ENCODE measurements at places on chromosomes 2 and 18. TPM values are rescaled to one million over a fixed set of nuclear protein-coding genes. Genes with fewer than 3 reads are reported as not detected.

- no peak overlapping the region for H3K27ac ChIP-seq
- no peaks in the 10 kb centered on the region for H3K27me3 ChIP-seq
- no peak for DNase-seq
These were observed 34.9 kb downstream of the AKAIN1 start for GRCh38 chr18:5162111-5162510.

- H3K27ac ChIP-seq = peak overlapping the region; percentile 77
- DNase-seq = peak; percentile 78
- peaks cover 52% of the 10 kb centered on the region for H3K4me1 ChIP-seq
- no peaks in the 10 kb centered on the region for H3K27me3 ChIP-seq
These were observed 12.2 kb downstream of the TM4SF20 start for GRCh38 chr2:227366769-227367426.

- peaks cover 6% of the 10 kb centered on the region for H3K27me3 ChIP-seq
- H3K4me1 ChIP-seq = no peaks in the 10 kb centered on the region
- H3K27ac ChIP-seq = no peak overlapping the region
- no peak for DNase-seq
- H3K36me3 ChIP-seq = no peaks in the 10 kb centered on the region
These were observed 18.4 kb downstream of the GRP start for GRCh38 chr18:59238385-59238784.

Gene SLC4A3
- total RNA-seq = 2.5 TPM

Gene GPR45
- total RNA-seq = not detected

- H3K27me3 ChIP-seq = no peaks in the 10 kb centered on the region
- H3K27ac ChIP-seq = peak overlapping the region; percentile 93
- peaks cover 44% of the 10 kb centered on the region for H3K4me1 ChIP-seq
These were observed 9.6 kb downstream of the IRS1 start for GRCh38 chr2:226790011-226790410.

Gene SIX3
- total RNA-seq = not detected

Gene CCDC74A
- total RNA-seq = 15.9 TPM

GRCh38 chr2:30266051-30266621 is 34.8 kb downstream of the LBH start:
- no peaks in the 10 kb centered on the region for H3K36me3 ChIP-seq
- DNase-seq = peak; percentile 83
- peak overlapping the region; percentile 87 for H3K27ac ChIP-seq

Gene RND3
- total RNA-seq = 298 TPM

GRCh38 chr18:78790511-78790910 is 189.1 kb upstream of the SALL3 start:
- no peak overlapping the region for H3K27ac ChIP-seq
- H3K4me3 ChIP-seq = no peak overlapping the region
- H3K4me1 ChIP-seq = no peaks in the 10 kb centered on the region
- no peak for DNase-seq
- no peaks in the 10 kb centered on the region for H3K27me3 ChIP-seq
- H3K36me3 ChIP-seq = no peaks in the 10 kb centered on the region

- DNase-seq = no peak
- no peak overlapping the region for H3K4me3 ChIP-seq
- H3K36me3 ChIP-seq = no peaks in the 10 kb centered on the region
- no peak overlapping the region for H3K27ac ChIP-seq
- no peaks in the 10 kb centered on the region for H3K4me1 ChIP-seq
These were observed 131.0 kb downstream of the NFATC1 start for GRCh38 chr18:79526468-79527460.

GRCh38 chr2:74876081-74876886 is 42.4 kb downstream of the HK2 start:
- peaks cover 16% of the 10 kb centered on the region for H3K4me1 ChIP-seq
- no peak overlapping the region for H3K4me3 ChIP-seq
- peaks cover 48% of the 10 kb centered on the region for H3K36me3 ChIP-seq

GRCh38 chr2:111638274-111638877 is 245.6 kb downstream of the ANAPC1 start:
- no peak overlapping the region for H3K27ac ChIP-seq
- peaks cover 10% of the 10 kb centered on the region for H3K27me3 ChIP-seq
- no peaks in the 10 kb centered on the region for H3K4me1 ChIP-seq
- no peak overlapping the region for H3K4me3 ChIP-seq

GRCh38 chr18:48997985-48998831 is 47.4 kb upstream of the SMAD7 start:
- no peaks in the 10 kb centered on the region for H3K36me3 ChIP-seq
- no peaks in the 10 kb centered on the region for H3K27me3 ChIP-seq
- peak; percentile 99 for DNase-seq
- peaks cover 43% of the 10 kb centered on the region for H3K4me1 ChIP-seq
- H3K4me3 ChIP-seq = peak overlapping the region; percentile 26
- peak overlapping the region; percentile 99 for H3K27ac ChIP-seq

Gene DSG1
- total RNA-seq = not detected

GRCh38 chr2:11681722-11682589 is 12.0 kb upstream of the NTSR2 start:
- peaks cover 50% of the 10 kb centered on the region for H3K27me3 ChIP-seq
- no peak overlapping the region for H3K4me3 ChIP-seq
- H3K27ac ChIP-seq = no peak overlapping the region
- no peaks in the 10 kb centered on the region for H3K36me3 ChIP-seq

Gene CCBE1
- 53.0 TPM for total RNA-seq

GRCh38 chr2:232576995-232577394 is 26.5 kb downstream of the EIF4E2 start:
- peak overlapping the region; percentile 51 for H3K27ac ChIP-seq
- peaks cover 26% of the 10 kb centered on the region for H3K36me3 ChIP-seq
- peaks cover 19% of the 10 kb centered on the region for H3K4me1 ChIP-seq
- no peaks in the 10 kb centered on the region for H3K27me3 ChIP-seq

GRCh38 chr2:176130147-176130956 is 847 bp downstream of the HOXD8 start:
- peak overlapping the region; percentile 78 for H3K4me3 ChIP-seq
- H3K27ac ChIP-seq = peak overlapping the region; percentile 56
- peaks cover 25% of the 10 kb centered on the region for H3K4me1 ChIP-seq

Gene FAP
- total RNA-seq = 582 TPM

Gene DNAJC5G
- not detected for total RNA-seq

GRCh38 chr2:237222601-237223041 is 136.9 kb downstream of the COPS8 start:
- no peaks in the 10 kb centered on the region for H3K36me3 ChIP-seq
- H3K4me1 ChIP-seq = peaks cover 49% of the 10 kb centered on the region
- no peaks in the 10 kb centered on the region for H3K27me3 ChIP-seq
- H3K27ac ChIP-seq = peak overlapping the region; percentile 95

Gene TNFAIP6
- 43.1 TPM for total RNA-seq

DNA sequence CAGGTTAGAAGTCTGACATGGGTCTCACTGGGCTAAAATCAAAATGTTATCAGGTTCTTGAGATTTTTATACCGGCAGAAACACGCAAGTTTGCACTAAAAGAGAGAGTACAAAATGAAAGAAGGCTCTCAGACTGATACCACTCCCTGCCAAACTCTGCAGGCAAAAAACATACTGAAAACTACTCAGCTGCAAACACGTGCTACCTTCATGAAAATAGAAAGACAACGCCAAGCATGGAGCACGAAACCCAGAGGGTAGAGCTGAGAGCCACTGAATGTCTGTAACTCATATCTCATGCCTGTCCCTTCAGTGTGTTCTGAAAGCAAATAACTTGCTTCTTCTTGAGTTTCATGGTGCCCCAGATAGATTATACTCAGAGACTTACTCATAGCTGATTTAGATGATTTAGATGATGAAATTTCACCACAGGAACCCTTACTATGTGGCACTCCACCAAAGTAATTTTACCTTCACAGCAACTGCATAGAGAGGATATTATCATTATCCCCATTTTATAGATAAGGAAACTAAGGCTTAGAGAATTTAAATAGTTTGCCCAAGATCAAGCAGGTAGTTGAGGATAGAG is 313.0 kb upstream of the SLC39A10 start:
- no peaks in the 10 kb centered on the region for H3K27me3 ChIP-seq
- no peak overlapping the region for H3K27ac ChIP-seq
- peak; percentile 65 for DNase-seq
- H3K4me3 ChIP-seq = peak overlapping the region; percentile 8

Measured in osteoblast (primary cell).